ENCODE measurements at places on chromosomes 4 and X.

DNA sequence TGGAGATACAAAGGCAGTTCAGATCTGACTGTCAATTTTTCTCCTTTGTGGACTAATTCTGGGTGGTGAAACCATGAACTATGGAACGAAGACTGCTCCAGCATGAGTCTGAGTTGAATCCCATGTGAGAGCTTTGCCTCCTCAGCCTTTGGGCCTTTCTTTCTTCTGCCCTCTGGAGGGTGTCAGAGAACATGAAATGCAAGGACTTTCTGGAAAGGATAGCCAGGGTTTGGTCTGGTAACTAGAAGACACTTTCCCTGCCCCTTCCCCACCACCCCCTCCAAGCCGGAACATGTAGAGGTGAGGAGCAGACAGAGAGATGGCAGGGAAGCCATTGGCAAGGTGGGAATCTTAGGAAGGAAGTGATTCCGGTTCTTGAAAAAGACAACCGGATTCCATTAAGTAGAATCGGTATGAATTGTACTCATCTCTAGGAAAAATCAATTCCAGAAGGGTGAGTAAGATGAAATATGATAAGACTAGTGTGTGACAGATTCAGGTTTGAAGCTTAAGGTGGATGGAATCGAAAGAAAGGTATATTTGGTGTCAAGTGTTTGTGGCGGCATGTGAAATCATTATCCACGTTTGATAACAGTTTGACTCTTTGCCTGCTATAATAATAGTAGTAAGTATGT is 19.0 kb downstream of the FHL1 start:
- DNase-seq: no peak

GRCh38 chrX:115330498-115331168 is 41.1 kb downstream of the LUZP4 start:
- no peak for DNase-seq

DNA sequence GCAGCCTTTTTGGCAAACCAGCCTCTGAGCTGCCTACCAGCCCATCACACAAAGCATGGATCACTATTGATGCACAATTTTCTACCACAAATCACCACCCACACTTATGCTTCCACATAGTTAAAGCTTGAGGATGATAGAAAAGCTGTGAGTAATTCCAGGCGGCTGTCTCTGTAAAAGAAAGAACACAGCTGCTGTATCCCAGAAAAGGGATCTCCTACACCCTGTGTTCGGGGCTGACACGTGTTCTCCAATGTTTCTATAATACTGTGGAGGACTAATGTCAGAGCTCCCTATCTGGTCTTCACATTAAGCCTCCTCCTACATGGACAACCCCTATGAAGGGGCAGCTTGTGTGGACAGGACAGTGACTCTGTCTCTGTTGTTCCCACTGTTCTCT is 12.5 kb upstream of the BRS3 start:
- no peak for DNase-seq

DNA sequence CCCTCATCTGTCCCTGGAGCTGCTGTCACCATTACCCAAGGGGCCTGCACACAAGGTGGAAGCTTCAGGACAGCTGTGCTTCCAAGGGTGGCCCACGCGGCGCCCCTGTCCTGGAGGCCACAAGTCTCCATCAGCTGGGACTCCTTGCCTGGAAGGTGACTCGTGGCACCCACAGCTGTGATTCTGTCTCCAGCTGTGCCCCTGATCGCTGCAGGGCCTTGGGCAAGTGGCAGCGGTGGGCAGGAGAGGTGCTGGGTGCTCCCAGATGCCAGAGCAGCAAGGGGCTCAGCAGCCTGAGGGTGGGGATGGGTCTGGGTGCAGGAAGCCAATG is 9.0 kb upstream of the DUSP9 start:
- DNase-seq: no peak

DNA sequence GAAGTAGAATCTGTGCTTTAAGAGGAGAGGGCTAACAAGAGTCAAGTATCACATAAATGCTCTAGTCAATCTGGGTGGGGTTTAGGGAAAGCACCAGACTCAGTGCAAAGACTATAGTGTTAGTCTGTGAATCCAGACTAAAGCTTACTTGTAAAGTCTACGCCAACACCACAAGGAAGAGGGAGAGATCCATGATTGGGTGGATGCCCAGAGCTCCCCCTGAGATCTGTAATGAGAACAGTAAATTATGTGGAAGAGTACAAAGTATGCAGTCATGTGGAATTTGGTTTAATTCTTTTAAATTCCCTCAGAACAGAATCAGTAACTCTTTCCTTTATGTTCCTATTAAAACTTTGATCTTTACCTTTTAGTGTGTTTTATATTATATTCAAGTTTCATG is 354.7 kb upstream of the SPANXN4 start:
- DNase-seq: no peak

GRCh38 chr4:6943012-6943884 is 33.6 kb downstream of the TBC1D14 start:
- no peak for DNase-seq

DNA sequence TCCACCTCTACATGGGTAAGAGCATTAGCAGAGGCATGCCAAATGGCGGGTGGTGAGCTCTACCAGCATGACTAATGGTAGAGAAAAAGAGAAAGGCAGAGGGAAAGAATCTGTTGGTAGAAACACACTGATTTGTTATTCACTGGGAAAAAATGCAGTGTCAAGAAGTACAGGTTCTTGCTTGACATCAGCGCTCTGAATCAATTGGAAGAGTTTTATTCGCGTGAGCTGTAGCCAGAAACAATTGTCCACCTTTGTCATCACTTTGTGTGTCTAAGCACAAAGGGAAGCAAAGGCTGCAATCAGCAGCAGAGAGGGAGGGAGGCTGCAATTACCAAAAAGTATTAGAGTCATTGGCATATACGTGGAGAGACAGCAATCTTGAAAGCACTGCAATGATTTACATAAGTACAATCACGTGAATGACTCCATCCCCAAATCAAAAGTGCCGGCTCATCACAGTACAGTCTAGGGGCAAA is 67.7 kb upstream of the HS3ST1 start:
- no peak for DNase-seq

DNA sequence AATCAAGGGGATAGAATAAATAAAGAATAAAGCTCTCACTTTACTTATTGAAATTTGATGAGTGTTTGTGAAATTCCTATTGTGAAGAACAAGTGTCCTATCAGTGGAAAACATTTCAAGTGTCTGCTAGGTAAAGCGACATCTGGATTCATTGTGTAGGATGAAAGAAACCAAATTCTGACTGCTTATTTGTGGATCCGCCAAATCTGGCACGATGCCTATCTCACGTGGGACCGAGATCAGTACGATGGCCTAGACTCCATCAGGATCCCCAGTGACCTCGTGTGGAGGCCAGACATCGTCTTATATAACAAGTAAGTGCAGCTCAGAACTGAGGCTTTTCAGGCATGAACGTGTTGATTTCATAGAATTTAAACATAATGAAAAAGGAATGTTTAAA is 1.9 kb downstream of the CHRNA9 start:
- no peak for DNase-seq

DNA sequence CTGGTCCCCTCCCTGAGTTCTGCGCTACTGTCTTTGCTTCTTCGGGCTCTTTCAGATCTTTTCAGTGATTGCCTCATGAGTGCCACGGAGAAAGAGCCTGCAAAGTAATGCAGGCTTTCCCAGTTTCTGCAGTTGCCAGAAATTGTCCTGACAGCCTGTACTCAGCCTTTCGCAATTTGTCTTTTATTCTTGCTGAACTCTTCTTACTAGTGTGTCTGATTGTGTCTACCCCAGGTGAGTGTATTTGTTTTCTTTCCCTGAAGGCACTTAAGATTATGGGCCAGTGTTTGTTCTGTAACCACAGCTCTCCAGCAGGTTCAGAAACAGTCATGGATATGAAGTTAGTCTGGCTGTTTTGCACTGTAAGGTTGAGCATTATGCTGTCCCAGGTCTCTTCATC is 47.1 kb downstream of the FAM193A start:
- no peak for DNase-seq

- no peak for DNase-seq
Observed at GRCh38 chr4:121373841-121374240, 7.0 kb downstream of the QRFPR start.

DNA sequence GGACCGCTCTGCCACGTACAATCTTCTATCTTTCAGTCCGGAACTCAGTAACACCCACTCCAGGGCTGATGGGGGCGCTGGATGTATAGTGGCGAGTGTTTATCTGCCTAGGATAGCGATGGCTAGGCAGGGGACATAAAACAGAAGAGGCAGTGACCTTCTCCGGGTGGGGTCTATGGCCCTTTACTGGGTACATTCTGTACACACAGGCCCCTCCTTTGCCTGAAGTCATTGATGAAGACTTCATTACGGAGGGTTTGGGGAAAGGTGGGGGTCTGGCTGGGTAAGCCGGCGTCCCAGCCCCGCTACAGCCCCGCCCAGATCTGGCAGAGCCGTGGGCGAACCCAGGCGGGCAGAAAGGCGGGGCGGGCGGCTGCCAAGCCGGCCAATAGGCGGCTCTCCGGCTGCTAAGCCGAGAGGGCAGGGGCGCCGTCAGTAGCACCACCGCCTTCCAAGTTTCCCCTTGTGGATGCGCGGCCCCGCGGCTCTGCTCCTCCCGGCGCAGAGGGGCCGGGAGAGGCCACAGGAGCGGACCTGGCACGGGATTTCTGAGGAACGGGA is at the start of gene CHST7:
Gene CHST7 (plus strand): TSS at position 435 of the 561 bp plus-strand sequence. CDS start 167 bp downstream, outside the sequence.
- DNase-seq: peak; percentile 53

- DNase-seq: no peak
Observed at GRCh38 chr4:4361883-4362282, 25.0 kb upstream of the NSG1 start.

GRCh38 chr4:185358514-185358913 is 37.2 kb downstream of the LRP2BP start:
- no peak for DNase-seq

GRCh38 chr4:156117743-156118142 is 164.1 kb upstream of the CTSO start:
- DNase-seq: no peak

DNA sequence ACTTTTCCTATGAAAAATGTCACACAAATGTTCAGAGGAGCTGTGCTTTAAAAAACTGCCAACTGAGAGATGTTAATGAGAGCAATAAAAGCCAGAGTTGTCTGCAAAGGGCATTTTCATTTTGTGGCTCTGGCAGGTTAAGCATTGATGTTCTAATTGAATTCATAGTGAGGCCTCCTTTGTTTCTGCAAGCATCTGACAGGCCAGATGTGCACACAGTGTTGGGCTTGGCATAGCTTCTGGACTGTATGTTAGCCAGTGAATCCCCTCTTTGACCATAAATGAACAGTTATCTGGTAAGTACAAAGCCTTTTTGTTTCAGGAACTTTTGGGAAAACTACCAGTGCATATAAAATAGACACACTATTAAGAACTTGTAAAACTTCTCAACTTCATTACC is 81.9 kb downstream of the JADE3 start:
- no peak for DNase-seq

DNA sequence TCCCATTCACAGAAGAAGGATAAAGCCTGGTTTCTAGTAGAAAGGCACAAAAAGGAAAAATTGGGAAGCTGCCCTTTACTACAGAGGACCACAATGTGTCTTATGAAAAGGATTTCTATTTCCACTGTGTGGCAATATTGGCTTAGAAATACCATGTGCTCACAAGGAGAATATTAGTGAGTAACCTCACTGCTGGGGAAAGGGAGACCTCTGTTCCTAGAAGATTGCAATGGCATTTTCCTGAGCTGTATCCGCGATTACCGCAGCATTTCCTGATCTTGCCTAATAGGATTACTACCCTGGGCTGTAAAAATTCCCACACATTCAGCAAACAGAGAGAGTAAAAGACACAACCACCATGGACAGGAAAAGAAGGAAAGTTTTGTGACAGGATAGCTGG is 308.8 kb upstream of the TECRL start:
- DNase-seq: no peak

DNA sequence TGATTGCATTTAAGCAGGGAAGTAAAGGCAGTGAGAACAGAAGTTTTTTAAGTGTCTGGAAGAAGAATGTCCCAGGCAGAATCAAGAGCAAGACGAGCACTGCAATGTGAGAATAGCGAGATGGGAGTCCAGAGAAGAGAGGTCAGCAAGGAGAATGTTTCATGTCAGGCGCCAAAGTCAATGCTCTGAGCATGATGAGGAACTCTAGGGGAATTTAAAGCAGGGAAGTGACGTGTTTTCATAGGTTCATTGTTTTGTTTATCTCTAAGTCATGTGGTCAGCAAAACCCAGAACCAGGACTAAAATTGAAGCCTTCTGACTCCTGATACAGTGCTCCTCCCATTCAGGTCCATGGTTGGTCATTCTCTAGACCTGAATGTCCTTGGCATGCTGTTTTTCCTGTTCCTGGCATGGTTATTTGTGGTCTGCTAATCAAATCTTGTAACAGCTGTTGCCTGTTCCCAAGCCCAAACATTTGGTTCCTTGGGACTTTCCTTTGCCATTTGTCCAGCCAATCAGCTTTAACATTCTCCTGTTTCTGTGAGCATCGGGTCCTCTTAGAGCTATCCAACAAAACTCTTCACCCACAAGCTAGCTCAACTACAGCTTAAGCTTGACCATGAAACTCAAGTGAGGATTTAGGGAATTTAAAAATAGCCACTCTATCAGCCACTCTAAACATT is 37.7 kb downstream of the PTCHD1 start:
- DNase-seq: no peak

DNA sequence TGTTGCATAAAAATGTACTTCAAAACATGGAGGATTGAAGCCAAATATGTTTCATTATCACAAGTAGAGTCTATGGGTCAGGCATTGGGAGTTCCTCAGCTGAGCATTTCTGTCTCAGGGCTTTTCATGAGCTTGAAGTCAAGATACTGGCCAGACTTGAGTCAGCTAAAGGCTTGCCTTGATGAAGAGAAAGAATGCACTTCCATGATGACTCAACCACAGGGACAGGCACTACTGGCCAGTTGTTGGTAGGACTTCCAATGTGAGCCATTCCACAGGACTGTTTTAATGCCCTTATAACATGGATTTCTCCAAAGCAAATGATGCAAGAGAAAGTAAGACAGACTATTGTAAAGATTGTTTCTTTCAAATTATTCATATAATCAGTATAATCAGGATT is 895.6 kb downstream of the RAB28 start:
- no peak for DNase-seq

DNA sequence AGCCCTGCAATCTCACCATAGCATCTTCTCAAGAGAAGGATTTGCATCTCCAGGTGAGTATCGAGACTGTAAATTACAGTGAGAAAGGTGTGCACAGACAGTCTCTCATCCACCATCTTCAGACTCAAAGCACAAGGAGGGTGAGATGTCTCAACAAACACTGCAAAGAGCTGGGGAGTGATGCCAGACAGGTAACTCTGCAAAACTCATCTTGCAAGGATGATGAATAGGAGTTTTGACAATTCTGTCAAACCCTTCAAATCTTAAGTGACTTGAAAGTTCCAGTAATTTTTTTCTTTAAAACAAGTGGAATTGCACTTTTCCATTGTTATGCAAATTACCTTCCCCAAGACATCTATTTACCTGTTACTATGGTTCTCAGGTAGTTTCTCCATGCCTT is 277.2 kb upstream of the VCX3A start:
- no peak for DNase-seq

GRCh38 chrX:30935985-30936384 is 46.9 kb upstream of the TAB3 start:
- no peak for DNase-seq

DNA sequence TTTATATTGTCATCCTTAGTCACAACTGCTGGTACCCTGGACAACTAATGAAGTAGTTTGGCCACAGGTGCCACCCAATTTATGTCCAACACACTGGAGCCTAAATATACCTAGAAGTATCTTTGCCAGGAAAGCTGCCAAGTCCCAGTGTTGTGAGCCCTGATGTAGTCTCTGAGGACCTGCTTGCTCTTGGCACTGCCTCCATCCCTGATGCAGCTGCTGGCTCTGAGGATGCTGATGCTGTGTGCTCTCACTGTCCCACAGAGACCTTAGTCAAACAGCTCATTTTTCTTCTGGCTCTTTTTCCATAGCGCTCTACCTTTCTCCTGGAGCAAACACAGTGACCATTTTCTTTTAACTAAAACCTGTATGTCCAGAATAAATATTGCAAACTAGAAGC is 1535.4 kb upstream of the ADGRL3 start:
- no peak for DNase-seq
